AG09309 (cell line): ENCODE measurements at places on chromosomes 7 and 10.

GRCh38 chr7:31688372-31688771 lies 1.4 kb downstream of the PPP1R17 start:
- DNase-seq: no peak

DNA sequence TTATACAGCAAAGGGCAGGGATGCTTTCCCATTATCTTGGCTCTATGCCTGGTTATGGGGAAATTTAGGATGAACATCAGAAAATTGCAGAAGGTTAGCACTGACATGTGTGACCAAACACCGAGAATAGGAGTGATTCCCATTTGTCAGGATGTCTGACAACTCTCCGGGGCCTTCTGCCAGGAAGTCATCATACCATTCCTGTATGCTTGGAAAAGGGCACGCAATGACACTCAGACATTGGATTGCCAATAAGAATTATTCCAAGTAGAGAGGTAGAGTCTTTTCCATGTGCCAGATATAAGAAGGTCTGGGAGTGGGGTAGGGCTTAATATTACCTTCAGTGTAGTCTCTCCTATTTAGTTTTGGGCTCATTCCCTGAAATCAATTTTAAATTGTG lies 82.3 kb downstream of the MTPN start:
- DNase-seq: no peak

DNA sequence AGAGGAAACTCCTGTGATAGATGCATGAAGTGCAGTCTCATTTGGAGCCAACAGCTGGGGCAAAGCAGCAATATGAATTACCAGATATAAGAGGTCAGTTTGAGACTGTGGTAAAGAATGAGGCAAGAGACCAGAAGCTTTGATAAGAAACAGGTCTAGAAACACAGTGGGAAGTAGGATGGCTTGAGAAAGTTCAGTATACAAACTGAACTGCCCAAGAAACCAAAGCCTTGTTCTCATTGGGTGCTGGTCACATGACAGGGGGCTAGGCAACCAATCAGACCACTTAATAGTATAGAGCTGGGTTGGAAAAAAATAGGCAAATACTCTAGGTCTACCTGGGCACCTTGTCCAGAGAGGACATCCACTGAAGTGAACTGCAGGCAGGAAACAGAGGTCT lies 46.2 kb upstream of the PLCE1 start:
- DNase-seq: no peak

- no peak for DNase-seq
These were observed 225.6 kb downstream of the LRRTM3 start for GRCh38 chr10:67151471-67151870.

- no peak for DNase-seq
These were observed 167.6 kb downstream of the ZNF365 start for GRCh38 chr10:62541811-62542210.
